ENCODE measurements at places on chromosomes 3 and 15.

GRCh38 chr3:155673421-155673820 is 71.5 kb downstream of the PLCH1 start:
- no peak for DNase-seq

- DNase-seq: no peak
Observed at GRCh38 chr3:188476935-188477334, 323.0 kb downstream of the LPP start.

DNA sequence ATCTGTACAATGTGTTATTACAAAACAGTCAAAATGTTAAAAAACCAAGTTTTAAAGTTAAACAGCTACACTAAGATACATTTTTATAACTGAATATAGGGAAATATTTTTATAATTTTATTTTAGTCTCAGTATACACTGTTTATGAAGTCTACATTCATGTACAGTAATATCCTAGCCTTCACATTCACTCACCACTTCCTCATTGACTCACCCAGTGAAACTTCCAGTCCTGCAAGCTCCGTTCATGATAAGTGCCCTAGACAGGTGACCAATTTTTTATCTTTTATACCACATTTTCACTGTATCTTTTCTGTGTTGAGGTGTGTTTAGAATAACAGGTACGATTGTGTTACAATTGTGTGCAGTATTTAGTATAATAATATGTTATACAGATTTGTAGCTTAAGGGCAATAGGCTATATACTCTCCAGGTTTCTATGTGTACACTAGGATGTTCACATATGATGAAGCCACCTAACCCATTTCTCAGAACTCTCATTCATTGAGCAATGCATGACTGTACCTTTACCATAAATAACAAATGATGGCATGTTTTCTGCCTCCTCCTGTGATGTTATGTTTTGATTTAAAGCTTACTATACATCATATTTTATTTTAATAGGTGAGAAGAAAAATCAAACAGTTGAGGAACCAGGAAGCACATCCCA is 388.4 kb upstream of the NDN start:
- no peak for DNase-seq

DNA sequence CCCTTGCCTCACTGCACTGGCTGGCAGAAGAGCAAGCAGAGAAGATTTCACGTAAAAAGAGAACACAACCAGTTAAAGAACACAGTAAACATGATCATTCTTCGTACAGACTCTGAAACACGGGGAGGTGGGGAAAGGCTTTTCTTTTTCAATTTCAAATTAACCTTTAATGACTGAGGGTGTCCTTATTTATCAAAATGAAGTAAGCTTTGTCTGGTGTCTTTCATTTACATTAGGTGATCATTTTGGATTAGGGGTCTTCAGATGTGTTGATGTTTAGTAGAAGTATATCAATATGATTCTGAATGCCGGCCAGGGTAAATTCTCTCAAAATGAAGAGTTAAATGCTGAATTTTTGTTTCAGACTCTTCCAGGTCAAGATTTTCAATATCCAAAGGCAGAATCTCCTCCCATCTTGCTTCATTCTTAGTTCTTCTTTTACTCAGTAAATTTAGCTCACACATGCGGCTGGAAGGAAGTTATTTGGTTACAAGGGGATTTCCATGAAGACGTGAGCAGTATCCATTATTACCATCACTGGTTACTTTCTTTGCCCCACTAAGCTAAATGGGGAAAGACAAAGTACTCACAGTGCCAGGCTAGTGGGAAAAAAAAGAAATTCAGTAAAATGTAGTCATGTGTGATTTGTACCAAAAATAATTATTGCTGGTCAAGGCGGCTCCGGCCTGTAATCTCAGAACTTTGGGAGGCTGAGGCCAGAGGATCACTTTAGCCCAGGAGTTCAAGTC is 272.2 kb upstream of the NR2F2 start:
- DNase-seq: no peak

DNA sequence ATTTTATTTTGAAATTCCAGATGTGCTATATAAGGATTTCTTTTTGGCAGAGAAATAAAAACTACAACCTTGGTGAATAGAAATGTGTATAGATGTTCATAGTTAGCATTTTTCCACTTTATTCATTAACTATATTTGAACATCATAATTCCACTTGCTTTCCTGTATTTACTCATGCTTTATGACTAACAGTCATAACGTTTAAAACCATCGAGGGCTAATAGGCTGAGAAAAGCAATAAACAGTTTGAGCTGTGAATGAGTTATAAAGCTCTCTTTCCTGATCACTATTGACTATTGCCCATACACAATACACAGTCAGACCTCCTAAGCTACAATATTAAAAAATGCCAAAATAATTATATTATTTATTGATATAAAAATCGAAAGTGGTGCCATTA is 502.1 kb upstream of the RASGRP1 start:
- no peak for DNase-seq

- DNase-seq: no peak
Observed at GRCh38 chr3:112000966-112001365, 2.2 kb downstream of the TAGLN3 start.

DNA sequence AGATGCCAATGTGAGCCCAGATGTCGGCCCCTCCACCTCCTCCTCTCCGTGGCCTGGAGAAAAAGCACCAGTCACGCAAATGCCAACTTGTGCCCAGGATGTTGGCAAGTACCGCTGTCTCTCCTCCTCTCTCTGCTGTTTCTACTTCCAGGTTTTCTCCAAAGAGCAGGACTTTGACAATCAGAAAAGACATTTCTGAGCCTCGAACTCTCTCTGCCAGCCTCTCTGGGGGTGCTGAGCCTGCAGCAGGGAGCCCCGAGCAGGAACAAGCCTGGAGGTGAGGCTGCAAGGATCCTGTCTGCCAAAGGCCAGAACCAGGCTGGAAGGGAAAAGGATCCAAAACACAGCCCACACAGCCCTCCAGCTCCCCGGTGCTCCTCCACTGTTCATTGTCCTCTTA is 89.7 kb downstream of the SEC22A start:
- no peak for DNase-seq

DNA sequence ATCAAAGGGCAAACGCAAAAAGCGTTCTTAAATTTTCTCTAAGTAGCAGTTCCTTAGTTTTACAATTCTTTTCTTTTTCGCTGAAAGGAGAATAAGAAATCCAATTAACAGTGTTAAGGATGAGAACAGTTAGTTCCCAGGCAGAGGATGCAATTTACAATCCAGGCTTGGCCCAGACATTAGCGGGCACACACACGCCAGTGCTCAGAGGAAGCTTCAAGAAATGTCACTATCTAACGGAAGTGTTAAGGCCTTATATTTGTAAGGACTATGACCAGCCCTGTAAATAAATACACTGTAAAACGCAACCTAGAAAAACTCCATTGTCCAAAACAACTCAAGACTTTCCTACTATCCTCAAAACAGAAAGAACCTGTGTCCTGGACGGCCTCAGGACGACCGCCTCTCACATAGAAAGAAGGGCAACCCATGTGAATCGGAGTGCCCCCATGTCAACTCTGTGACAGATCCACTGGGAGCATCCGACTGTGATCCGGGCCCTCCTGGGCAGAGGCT is 1.3 kb downstream of the ACAP2 start:
- DNase-seq: no peak

DNA sequence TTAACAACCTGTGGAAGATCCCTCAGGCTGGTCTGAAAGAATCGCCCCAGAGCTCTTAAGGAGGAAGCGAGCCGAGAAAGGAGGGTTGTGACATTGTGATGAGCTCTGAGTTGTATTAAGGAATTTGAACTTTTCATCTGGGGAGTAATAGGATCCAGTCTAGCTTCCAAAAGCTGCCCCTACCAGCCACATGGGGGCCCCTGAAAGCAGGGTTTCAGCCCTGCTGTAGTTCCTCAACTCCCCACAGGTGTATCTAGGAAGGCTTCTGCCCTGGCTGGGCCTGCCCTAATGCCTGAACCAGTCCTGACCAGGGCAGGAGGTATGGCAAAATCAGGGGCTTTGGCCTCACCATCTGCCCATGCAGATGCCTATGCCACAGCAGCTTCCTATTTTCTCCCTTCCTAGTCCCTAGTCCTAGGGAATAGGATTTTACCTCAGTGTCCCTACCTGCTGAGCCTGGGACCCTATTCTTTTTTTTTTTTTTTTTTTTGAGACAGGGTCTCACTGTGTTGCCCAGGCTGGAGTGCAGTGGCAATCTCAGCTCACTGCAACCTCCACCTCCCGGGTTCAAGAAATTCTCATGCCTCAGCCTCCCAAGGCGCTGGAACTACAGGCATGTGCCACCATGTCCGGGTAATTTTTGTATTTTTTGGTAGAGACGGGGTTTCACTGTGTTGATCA is 5.0 kb upstream of the AP3S2 start:
- DNase-seq: no peak

DNA sequence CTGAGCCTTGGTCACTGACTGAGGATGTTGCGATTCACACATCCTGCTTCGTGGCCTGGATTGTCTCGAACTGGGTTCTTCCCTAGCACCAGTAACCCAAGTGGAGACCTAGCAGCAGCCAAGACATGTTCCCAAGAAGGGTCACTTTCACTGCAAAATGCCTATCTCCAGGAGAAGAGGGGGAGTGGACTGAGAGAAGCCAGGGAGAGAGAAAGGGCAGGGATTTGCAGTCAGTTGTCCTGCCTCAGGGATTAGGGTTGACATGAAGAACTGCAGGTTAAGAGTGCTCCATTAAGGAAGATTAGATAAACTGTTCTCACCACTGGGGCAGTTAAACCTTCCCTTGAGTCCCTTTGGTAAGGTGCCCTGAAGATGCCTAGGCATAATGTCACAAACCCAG is 5.7 kb upstream of the CD276 start:
- no peak for DNase-seq

DNA sequence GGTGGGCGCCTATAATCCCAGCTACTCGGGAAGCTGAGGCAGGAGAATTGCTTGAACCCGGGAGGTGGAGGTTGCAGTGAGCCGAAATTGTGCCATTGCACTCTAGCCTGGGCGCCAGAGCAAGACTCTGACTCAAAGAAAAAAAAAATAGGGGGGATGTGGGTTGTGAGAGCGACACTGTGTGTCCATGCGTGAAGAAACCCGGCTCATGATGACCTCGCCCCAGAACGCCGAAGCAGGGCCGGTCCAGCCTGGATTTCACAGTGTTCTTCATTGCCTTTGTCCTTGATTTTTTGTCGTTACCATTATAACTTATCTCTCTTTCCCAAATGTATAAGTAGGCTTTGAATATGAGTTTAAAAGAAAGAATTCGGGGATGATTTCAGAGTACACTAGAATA is 128.7 kb downstream of the PGPEP1L start:
- DNase-seq: no peak

- no peak for DNase-seq
Observed at GRCh38 chr3:99925584-99926230, 108.0 kb downstream of the CMSS1 start.

DNA sequence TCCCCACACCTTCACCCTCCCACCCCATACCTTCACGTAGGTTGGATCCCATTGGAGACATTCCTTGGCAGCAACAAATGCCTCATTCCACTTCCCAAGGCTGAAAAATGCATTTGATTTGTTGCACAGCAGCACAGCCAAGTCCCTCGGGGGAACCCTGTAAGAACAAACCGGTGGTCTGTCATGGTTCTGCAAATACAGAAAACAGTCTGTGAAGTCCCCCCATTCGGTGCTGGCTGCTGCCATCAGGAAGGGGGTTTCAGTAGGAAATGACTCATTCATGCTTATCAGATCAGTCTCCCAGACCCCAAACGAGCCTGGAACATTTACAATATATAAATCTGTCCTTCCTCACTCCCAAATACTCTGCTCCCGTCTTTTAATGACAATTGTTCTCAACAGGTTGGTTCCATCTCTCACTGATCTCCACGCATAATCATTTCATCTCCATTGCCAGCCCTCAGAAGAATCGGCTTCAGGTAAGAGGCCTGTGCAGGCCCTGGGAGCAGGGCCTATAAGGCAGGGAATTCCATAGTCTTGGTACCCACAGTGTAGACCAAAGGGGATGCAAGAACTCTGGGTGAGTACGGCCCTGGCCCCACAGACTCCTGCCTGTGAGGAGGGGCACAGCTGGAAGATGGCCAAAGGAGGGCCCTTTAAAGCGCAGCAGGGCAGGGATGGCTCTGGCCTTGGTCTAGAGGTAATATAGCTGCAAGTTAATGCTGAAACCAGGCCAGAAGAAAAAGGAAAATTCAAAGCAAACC is 41.6 kb downstream of the TRANK1 start:
- DNase-seq: no peak

GRCh38 chr3:4376499-4376898 is 73.3 kb downstream of the SETMAR start:
- DNase-seq: no peak

GRCh38 chr15:36970522-36970921 is 129.8 kb downstream of the MEIS2 start:
- DNase-seq: no peak

GRCh38 chr15:74555192-74555591 is 14.2 kb downstream of the ARID3B start:
- no peak for DNase-seq

DNA sequence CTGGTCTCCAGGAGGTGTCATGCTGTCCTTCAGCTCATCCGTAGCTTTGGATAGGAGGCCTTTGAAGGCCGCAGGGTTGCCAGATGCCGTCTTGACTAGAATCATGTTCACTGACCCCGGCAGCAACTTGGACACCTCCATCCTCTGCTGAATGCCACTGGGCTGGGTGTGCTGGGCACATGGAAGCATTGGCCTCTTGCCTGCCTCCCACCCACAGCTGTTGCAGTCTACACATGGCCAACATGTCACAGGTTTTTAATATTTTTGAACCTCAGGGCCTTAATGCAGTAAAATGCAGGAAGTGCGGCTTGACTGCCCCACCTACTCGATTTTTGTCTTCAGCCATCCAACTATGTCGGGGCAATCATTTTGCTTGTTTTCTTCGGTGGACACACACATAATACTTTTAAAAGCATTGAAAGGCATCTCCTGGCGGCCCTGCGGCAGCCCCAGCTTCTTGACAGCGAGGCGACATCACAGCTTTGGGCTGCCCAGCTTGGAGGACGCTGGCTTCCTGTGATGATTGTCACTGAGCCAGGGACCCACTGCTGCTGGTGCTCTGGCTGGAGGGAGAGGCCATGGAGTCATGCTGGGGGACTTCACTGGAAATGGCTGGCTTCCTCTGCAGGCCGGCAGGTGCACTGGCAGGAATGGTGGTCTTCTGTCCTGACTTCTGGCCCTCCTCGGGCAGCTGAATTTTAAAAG is 31.6 kb upstream of the ACAD9 start:
- no peak for DNase-seq

All from stimulated activated CD4-positive, alpha-beta T cell treated with anti-CD3 and anti-CD28 coated beads, TNF-alpha, amount 100 ng/mL, for 48 hours (primary cell).